ENCODE measurements at places on chromosomes 6 and 20.

DNA sequence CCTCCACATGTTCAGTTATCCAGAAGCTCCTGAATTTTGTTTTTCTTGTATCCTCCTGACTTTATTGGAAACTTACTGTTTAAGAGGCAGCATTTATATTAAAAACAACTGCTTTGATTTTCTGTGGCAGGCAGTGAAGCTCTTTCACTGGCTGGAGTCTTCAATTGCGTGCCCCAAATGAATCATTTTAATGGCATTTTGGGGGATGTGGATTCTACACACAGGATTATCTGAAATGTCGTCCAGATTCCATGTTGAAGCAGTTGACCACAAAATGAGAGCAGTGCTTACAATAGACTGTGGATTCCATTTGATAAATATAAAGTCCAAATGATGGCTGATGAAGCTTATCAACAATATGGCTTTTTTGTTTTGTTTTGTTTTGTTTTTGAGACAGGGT lies 41.0 kb upstream of the HIVEP1 start:
- H3K27ac ChIP-seq, result peak overlapping the region; percentile 18
- no peak overlapping the region for H3K4me3 ChIP-seq
- H3K27me3 ChIP-seq, result no peaks in the 10 kb centered on the region
- H3K4me1 ChIP-seq, result peaks cover 26% of the 10 kb centered on the region

GRCh38 chr6:167568407-167569024 lies 243.6 kb downstream of the TTLL2 start:
- peak; percentile 31 for DNase-seq
- peaks cover 47% of the 10 kb centered on the region for H3K4me1 ChIP-seq
- no peak overlapping the region for H3K27ac ChIP-seq
- peaks cover 7% of the 10 kb centered on the region for H3K27me3 ChIP-seq
- H3K4me3 ChIP-seq, result no peak overlapping the region

DNA sequence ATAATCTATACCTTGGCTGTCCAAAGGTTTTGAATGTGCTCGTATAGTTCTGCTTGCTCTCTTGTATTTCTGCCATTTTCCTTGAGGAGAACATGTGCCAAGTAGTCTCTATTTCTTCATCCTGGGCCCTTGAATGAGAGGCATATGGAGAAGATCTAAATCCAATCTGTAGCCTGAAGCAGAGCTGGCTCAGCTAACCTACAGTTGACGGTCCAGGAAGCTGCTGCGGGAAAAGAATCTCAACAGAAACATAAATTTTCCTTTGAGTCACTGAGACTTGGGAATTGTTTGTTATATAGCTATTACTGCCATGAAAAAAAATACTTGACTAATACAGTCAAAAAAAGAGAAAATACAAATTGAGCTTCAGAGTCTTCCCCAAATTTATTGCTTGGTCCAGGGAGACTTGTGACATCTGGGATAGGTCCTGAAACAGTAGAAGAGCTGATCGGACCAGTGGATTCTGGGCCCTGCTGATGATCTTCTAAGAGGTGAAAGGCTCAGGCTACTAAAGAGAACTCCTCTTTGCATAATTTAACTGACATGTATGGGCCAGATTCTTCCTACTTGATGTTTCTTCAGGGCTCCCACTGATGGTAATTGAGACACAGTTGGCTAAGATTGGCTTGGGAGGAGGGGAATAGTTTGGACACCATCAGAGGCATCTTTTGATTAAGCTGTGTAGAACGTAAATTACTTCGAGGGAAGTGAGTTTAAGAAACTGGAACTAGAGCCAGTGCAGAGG lies 29.9 kb upstream of the PLCB4 start:
- H3K27ac ChIP-seq, result no peak overlapping the region
- no peak for DNase-seq

GRCh38 chr6:69866770-69867638 lies 648 bp downstream of the COL19A1 start:
- H3K4me3 ChIP-seq, result peak overlapping the region; percentile 71
- H3K4me1 ChIP-seq, result peaks cover 14% of the 10 kb centered on the region
- peak; percentile 79 for DNase-seq
- peaks cover 45% of the 10 kb centered on the region for H3K27me3 ChIP-seq
- H3K36me3 ChIP-seq, result no peaks in the 10 kb centered on the region
- H3K27ac ChIP-seq, result no peak overlapping the region

DNA sequence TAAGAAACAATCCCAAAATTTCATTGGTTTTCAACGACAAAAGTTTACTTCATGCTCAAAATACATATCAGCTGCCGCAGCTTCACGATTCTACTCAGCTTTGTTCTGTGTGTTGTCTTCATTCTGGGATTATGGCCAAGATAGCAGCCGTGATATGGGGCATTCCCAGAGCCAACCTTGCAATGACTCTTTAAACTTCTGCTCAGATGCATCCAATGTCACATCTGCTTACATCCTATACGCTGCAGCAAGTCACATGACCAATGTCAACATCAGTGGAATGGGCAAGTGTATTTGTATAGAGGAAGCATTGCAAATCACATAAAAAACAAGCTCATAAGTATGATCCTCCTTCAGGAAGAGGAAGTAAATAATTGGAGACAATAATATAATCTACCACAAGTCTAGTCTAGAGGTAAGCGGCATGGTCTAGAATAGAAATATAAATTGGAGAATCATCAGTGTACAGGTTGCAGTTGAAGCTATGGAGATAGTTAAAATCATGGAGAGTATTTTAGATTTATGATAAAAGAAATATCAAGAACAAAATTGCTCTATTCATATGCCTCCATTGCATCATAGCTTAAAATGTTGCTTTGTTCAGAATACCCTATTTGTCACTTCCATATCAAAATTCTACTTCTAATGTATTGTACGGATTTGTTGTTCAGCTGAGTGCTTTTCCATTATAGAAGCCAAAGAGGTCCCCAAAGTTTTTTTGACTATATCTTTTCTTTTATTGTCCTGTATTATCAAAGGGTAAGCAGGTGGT lies 7.2 kb upstream of the C6orf141 start:
- no peak for DNase-seq
- H3K36me3 ChIP-seq, result no peaks in the 10 kb centered on the region
- H3K27ac ChIP-seq, result no peak overlapping the region
- H3K27me3 ChIP-seq, result no peaks in the 10 kb centered on the region

DNA sequence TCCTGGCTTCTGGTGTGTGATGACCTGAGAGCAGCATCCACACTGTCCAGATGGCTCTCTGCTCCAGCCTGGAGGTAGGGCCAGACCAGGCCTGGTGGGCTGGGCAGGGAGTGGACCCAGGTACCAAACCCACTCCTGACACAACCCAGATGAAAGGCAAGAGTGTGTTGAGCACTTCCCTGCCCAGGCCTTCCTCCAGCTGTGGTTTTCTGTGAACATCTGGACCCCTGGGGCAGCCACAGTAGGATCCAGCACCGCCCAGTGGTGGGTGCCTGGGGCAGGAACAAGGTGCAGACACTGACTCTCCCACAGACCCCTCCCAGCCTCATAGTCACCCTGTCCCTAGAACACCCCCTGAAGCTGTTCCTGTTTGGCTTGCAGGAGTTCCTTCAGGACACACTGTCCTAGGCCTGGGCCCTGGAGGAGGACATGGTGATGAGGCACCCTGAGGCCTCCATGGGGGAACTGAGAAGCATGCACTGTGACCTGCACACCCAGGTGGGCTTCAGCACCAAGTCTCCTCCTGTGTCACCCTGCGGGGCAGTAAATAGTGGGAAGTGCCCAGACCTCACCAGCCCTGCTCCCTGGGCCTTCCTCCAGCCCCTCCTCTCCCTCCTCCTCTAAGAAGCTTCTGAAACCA lies 28.7 kb downstream of the UBD start:
- H3K27me3 ChIP-seq, result peaks cover 18% of the 10 kb centered on the region
- no peaks in the 10 kb centered on the region for H3K4me1 ChIP-seq

- no peaks in the 10 kb centered on the region for H3K36me3 ChIP-seq
- H3K4me1 ChIP-seq, result peaks cover 8% of the 10 kb centered on the region
- H3K27me3 ChIP-seq, result peaks cover 100% of the 10 kb centered on the region
- no peak for DNase-seq
Observed at GRCh38 chr6:29552512-29553051, 7.0 kb downstream of the UBD start.

All from mesothelial cell of epicardium (in vitro differentiated cells).